ENCODE measurements at places on chromosomes 11 and 22. TPM values are rescaled to one million over a fixed set of nuclear protein-coding genes. Genes with fewer than 3 reads are reported as not detected.

GRCh38 chr11:6599881-6600390 is 3.5 kb downstream of the RRP8 start:
- DNase-seq = no peak

DNA sequence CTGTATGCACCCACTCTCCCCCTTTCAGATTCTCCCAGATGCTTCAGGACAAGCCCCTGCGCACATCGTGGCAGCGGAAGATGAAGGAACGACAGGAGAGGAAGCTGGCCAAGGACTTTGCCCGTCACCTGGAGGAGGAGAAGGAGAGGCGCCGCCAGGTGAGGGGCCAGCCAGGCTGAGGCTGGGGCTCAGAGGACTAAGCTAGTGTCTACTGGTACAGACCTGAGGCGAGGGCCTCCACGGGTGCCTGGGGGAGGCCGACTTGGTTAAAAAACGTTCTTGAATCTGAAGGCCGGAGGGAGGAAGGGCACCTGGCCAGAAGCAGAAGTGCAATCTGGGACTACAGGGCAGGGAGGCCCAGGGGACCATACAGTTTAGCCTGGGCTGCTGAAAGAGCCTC is 6.0 kb downstream of the CCDC86 start:
- DNase-seq = no peak

DNA sequence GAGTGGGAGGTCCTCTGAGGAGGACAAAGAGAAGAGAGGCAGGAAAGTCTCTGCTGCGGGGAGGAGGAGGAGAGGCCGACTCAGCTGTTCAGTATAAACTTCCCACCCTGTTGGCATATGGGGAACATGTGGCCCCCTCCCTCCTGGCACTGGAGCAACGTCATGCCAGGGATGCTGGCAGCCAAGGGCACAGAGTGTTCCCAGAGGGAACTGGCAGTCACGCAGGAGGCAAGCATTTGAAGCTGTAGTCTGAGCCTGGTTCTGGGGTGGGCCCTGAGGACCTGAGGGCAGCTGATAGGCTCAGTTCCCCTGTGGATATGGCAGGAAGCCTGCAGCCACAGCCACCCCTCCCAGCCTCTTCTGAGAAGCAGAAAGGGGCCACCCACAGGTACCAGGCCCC is 67.1 kb upstream of the TSPAN18 start:
- DNase-seq = no peak

- DNase-seq = no peak
These were observed 230.0 kb upstream of the MTNR1B start for GRCh38 chr11:92739491-92739890.

DNA sequence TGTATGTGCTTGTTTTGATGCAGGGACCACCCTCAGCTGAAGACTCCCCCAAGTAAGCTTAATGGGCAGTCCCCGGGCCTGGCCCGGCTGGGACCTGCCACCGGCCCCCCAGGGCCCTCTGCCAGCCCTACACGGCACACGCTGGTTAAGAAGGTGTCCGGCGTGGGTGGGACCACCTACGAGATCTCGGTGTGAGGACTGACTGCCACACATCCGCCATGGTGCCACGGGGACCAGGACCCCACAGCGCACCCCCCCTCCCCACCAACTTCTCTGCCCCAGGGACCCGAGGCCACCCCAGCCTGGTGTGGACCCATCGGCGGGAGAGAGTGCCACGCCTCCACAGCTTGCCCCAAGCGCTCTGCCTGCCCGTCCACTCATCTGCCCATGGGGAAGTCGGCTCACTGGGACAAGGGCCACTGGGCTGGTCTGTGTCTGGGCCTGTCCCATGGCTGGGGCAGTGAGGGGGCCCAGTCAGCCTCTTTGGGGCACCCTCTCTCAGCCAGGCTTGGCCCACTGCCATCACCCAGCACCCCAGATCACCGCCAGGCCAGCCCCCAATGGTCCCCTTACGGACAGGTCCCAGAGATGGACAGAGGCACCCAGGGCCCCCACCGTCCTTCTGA is 5.5 kb downstream of the CCDC188 start:
- DNase-seq = no peak

GRCh38 chr11:111691741-111692140 is 74.4 kb downstream of the PPP2R1B start:
- no peak for DNase-seq

GRCh38 chr11:417652-418342 is 3.0 kb upstream of the SIGIRR start:
- no peak for DNase-seq

- DNase-seq = no peak
These were observed 150.8 kb upstream of the TIMP3 start for GRCh38 chr22:32650553-32651345.

GRCh38 chr11:8642196-8642841 is 40.1 kb downstream of the TRIM66 start:
- DNase-seq = no peak

The NAALAD2 gene
- total RNA-seq = 5.5 TPM

The DDIAS gene
- 7.8 TPM for total RNA-seq

The SCARF2 gene
- 14.6 TPM for total RNA-seq

The FGF4 gene
- not detected for total RNA-seq

The RAB39A gene
- total RNA-seq = 2.9 TPM

The OR4A16 gene
- not detected for total RNA-seq

The RTCB gene
- 97.3 TPM for total RNA-seq

The GLYAT gene
- total RNA-seq = not detected
